Activated CD4-positive, alpha-beta T cell treated with anti-CD3 and anti-CD28 coated beads, Interleukin-2, Interleukin-4, amounts not matched to agents 100 ng/mL and 50 ng/mL, durations not matched to agents 16 hours and 8 hours (primary cell): ENCODE measurements at places on chromosomes 7 and 10.

DNA sequence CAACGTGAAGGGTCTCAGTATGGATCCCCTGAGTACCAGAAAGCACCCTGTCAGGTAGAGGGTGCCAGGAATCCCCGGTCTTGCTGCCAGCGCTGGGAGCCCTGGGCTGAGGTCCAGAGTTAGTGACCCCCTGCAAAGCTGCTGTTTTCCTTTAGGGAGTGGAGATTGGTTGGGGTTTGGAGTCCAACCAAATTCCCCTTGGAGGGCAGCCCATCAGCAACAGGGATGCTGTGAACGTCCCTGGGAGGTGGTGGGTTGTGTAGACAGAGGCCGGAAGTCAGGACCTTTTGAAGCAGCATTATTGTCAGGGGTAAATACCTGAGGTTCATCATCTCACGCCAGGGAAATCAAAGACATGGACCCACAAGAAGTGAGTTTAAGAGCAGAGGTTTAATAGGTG, 104.2 kb downstream of the COL26A1 start:
- DNase-seq = no peak

DNA sequence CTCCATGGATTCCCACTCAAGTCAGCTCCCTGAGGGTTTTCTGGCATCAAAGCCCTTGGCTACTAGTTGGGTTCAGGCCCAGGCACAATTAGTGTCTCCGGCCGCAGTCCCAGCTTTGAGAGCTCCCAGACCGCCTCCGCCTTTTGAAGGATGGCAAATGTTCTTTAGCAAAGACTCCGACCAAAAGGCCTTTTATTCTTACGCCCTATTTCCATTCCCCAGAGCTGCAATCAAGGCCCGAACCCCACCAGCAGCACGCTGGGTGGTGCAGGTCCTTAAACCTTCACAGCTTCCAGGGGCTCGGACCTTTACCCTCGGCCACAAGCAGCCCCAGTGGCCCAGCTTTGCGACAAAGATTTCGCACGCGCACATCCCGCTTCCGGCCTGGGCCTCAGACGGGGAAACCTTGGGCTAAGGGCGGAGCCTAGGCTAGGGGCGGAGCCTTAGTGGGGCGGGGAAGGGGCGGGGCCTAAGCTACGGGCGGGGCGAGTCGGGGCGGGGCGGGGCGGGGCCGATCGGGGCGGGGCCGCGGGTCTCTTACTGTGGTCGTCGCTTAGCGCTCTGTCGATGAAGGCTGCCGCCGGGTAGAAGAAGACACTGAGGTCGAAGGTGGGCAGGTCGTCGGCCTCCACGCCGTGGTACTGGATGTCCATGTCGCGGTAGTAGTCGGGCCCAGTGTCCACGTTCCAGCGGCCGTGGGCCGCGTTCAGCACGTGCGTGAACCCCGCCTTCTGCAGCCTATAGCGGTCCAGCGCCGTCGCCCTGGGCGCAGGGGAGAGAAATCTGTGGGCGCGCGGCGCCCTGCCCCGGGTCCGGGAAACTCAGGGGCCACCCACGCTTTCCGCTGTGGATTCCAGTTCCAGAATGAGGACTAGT, 68.0 kb upstream of the SAMD8 start:
- peak; percentile 64 for DNase-seq

DNA sequence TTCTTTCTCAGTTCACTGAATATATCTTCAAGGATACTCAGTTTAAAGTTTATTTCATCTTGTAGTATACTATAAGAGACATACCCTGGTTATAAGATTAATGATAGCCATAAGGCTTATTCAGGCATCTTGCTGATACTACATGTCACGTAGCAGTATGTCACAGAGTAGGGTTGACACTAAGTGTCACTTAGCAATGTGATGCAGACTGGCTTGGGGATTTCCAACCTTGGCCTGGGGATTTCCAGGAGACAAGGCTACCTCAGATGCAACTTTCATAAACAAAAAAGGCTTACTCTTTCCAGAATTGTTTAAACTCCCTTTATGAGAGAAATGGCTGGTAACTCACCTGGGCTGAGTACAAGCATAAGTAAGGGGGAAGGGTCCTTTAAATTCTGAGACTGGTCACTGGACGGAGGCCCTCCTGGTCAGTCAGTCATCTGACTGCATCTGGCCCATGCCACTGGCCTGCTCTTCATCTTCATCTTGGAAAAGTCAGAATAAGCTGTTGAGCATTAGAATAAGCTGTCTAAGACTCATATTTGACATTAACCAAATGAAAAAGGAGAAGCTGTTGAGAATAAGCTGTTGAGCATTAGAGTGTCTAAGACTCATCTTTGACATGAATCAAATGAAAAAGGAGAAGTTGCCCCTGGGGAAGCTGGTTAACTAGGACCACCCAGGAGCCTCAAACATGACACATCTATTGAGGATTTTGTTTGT, 9.5 kb downstream of the SLC13A1 start:
- DNase-seq = peak; percentile 53

- DNase-seq = no peak
Measured at GRCh38 chr10:1037098-1037497, 11.4 kb upstream of the IDI2 start.

GRCh38 chr10:111177379-111177778, 100.5 kb downstream of the ADRA2A start:
- DNase-seq = no peak

DNA sequence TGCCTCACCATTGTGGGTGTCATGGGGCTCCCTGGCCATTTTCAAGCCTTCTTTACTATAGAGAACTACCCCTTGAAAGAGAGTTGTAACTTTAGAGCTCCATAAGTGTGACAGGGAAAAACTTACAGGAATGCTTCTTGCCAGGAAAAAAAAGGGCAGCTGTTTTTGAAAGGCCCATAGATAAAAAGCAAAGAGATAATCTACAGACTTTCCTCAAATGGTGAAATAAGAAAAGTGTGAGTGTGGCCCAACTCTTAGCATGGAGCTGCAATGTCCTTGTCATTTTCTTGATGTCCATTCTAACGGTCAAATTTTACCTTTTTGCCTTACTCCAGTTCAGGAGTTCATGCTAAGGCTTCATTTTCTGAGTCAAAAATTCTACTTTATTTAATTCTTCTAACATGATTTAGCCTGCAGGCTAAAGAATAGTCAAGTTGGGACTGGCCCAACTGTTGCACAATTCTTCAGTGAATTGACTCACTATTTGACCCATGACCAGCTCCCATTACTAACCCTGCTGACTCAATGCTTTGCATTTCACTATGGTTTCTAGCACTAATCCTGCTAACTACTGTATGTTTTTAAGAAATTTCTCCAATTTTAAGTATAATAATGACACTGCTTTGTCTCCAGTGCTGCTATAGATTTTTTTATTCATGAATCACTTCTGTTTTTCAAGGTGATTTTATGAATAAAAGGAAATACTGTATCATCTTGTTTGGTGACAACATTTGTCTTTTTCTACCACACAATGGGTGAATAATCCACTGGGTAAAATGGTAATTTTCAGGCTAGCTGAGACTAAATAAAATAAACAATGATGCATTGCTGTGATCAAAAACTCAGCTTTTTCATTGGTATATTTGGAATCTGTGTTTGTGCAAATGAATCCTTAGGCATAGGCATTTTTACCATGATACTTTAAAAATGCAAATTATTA, 41.4 kb upstream of the SGCE start:
- DNase-seq = no peak

- no peak for DNase-seq
Measured at GRCh38 chr10:51394039-51394438, 305.4 kb downstream of the CSTF2T start.

DNA sequence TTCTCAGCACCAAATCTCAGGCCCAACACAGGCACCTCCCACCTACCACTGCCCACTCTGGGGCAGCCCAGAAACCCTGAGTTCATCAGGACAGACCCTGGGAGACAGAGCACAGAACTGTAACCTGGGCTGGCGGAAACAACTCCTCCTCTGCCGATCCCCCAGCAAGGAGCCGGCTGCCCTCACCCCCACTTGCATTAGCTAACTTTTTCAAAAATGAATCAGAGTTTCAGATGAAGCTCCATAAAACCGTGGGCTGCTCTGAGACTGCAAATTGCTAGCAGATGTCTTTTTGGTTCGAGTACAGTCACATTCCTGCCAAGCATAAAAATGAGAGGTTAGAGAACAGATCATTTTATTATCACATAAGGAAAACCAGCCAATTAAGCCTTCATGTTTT, 93.4 kb upstream of the PARD3 start:
- DNase-seq = no peak

GRCh38 chr10:16835228-16835627, 18.0 kb upstream of the RSU1 start:
- peak; percentile 31 for DNase-seq

GRCh38 chr7:87370660-87371180, 25.3 kb downstream of the CROT start:
- DNase-seq = no peak

GRCh38 chr10:8060010-8060703, 5.7 kb downstream of the GATA3 start:
- peak; percentile 91 for DNase-seq
